Gastroesophageal sphincter (tissue), 4 donors: ENCODE measurements at places on chromosomes 1 and 21.
A peak's percentile ranks its signal among the peaks of the same experiment; 100 is the strongest.

DNA sequence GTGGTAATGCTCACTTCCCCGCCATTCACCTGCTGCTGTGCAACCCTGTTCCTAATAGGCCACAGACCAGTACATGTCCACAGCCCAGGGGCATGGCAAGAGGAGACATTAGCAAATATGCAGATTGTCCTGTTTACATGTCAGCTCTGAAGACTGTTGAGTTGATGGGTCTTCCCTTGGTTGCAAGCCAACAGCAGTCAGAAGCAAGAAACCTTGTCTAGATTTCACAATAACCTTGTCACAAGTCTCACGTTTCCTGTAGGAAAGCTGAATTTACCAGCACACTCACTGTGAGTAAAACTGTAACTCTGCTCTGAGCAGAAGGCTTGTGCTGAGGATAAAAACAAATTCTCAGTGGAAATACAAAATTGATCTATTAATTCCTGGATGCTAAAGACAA, 195.1 kb downstream of the HLX start:
- ATAC-seq, result no peak

- ATAC-seq, result no peak
These were observed 33.0 kb downstream of the EPHX1 start for GRCh38 chr1:225842788-225843425.

DNA sequence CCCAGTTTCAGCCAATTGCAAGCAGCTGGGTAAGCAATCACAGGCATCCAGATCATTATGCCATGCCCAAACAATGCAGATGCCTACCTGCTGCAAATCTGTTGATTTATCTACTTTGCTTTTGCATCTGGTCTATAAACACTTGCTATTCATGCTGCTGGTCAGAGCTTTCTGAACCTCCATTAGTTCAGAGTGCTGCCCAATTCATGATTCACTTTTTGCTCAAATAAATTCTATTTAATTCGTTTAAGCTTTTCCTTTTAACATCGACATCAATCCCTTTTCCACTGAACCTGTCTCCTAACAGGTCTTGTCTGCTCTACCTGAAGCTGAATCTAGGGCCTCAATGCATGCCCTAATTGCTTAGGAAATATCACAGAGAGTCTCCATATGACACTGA, 99.4 kb upstream of the C1orf87 start:
- ATAC-seq, result no peak

- peak; percentile 42 for ATAC-seq
These were observed 3.2 kb downstream of the MYBPH start for GRCh38 chr1:203172184-203173010.

DNA sequence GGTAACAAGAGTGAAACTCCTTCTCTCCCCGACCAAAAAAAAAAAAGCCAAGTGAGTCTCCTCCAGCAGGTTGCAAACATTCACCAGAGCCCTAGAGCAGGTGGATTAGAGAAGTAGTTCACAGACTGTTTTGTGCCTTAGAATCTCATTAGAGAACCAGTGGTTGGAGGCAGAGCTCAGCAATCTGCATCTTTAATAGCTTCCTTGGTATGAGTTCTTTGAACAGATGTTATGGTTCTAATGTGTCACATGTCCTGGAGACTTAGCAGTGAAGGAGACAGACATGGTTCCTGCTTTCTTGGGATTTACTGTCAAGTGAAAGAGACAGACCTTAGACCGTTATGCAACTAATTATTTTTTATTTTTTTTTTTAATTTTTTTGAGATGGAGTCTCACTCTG, 26.8 kb downstream of the SESN2 start:
- ATAC-seq, result no peak

DNA sequence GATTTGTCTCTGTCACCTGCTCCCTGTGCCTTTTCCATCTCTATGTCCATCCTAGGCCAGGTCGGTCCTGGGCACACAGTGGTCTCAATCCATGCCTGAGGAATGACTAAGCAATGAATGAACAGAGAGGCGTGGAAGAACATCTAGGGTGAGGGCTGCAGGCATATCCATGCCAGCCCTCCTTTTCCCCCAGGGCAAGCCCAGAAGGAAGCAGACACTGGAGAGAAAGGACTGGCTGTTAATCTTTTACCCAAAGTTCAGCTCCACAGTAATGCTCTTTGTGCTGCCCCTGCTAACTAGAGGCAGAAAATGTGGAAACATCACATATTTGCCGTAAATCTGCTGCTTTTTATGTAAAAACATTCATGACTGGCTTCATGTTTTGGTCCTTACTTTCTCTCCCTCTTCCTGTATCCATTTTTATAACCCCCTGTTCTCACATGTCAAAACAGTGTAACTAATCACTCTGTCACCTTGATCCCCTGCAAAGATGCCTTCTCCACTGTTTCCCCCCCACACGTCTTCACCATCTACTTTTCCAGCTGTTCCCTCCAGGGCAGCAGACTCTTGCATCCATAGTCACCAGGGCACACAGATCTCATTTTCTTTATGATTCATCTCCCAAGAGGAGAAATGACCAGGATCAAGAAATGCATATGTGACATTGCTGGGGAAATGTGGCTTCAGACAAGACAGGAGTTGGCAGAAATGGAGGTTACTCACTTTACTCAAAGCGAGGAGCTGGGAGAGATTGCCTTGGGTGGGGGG, 166.4 kb upstream of the PROX1 start:
- no peak for ATAC-seq

DNA sequence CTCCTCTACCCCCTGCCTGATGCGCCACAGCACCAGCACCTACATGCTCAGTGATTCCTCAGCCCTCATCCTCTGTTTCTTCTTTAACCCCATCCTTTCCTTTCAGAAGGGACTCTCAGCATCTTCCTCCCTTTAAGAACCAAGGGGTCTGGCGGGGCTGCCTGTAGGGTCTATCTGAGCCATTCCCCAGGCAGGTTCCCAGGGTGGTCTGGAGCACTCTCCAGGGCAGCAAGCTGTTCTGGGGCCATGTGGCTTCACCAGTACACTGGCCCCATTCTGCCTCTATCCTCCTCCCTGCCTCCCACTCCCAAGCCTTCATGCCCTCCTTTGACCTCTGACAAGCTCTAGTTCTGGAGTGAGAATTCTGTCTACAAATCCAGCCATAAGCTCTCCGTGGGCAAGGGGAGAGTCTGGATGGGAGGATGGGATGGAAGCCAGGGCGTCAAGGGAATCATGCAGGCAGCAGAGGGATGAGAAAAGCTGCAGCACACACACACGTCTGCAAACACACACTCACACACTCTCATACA, 10.4 kb downstream of the BATF3 start:
- ATAC-seq, result no peak

GRCh38 chr1:94273111-94273510, 35.7 kb upstream of the ARHGAP29 start:
- no peak for ATAC-seq

GRCh38 chr1:200302192-200302920, 107.5 kb downstream of the ZNF281 start:
- peak; percentile 19 for ATAC-seq

- ATAC-seq, result peak; percentile 99
These were observed 275.9 kb upstream of the C1orf105 start for GRCh38 chr1:172144445-172145061.

GRCh38 chr21:32753818-32754585, 17.6 kb downstream of the PAXBP1 start:
- ATAC-seq, result no peak

- no peak for ATAC-seq
These were observed 18.3 kb upstream of the IL6R start for GRCh38 chr1:154386643-154387352.

DNA sequence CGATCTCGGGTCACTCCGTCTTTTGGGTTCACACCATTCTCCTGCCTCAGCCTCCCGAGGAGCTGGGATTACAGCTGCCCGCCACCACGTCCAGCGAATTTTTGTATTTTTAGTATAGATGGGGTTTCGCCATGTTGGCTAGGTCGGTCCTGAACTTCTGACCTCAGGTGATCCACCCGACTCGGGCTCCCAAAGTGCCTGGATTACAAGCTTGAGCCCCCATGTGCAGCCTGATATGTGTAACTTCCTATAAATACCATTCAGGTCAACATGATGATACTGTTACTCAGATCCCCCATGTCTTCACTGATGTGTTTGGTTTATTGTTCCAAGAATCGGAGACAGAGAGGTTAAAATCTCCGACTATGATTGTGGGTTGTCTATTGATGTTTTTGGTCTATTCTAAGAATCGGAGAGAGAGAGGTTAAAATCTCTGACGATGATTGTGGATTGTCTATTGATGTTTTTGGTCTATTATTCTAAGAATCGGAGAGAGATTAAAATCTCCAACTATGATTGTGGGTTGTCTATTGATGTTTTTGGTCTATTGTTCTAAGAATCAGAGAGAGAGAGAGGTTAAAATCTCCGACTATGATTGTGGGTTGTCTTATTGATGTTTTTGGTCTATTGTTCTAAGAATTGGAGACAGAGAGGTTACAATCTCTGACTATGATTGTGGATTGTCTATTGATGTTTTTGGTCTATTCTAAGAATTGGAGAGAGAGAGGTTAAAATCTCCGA, 17.0 kb downstream of the C1orf159 start:
- no peak for ATAC-seq

GRCh38 chr21:44431300-44431699, 24.0 kb upstream of the LRRC3 start:
- ATAC-seq, result no peak

DNA sequence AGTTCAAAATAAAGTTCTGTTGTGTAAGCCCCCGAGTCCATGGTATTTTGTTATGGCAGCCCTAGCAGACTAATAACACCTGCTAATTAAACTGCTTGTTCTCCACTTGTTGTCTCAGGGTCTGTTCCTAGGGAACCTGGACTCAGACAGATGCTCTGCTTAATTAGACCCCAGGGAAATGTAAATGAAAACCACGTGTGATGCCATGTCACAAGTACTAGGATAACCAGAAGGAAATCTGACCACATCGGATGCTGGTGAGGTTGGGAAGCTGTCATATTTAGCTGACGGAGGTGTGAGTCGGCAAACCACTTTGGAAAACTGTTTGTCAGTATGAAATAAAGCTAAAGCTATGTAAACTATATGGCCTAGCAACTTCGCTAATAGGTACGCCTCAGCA, 19.6 kb downstream of the EDN2 start:
- no peak for ATAC-seq

GRCh38 chr1:7669559-7670311, 101.4 kb upstream of the VAMP3 start:
- peak; percentile 48 for ATAC-seq

DNA sequence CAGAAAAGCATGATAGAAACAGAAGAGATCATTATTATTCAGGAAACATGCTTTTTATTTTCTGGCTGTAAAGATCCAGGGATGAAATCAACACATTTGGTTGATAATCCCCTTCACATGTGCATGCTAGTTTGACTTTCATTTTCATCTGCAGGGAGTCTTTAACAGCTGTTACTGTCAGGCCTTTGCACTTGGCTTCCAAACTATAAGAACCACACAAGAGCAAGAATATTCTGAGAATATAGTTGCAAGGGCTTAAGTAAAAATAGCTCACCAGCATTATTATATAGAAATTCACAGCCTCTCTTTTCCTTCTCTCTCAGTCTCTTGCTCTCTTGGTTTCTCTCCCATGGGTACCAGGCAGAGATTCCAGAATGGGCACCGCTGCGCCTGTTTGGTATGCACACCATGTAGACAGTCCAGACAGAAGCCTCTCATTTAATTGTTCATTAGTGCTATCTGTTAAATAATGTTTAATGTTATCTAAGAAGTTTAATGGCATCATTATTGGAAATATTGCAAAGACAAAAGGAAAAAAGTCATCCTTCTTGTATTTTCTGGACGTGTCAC, 622.3 kb upstream of the PLXNA2 start:
- no peak for ATAC-seq

DNA sequence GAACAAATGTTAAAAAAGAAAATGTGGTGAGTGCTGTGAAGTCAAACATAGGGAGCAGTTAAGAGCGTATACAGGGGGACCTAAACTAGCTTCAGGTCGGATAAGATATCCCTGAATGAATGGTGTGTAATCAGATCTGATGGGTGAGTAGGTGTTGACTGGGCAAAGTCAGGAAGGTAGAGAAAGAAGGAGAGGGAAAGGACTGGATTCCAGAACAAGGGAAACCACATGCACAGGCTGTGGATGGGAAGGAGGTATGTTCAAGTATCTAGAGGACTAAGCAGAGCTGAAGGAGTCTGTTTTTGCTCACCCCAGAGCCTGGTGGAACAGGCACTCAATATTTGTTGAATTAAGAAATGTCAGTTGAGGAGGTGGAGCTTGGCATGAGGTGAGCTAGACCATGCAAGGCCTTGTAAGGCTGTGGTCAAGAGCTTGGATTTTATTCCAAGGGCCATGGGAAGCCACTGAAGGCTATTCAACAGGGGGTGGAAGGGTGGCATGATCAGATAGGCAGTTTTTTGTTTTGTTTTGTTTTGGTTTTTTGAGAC, 27.4 kb downstream of the MAP7D1 start:
- ATAC-seq, result peak; percentile 60

DNA sequence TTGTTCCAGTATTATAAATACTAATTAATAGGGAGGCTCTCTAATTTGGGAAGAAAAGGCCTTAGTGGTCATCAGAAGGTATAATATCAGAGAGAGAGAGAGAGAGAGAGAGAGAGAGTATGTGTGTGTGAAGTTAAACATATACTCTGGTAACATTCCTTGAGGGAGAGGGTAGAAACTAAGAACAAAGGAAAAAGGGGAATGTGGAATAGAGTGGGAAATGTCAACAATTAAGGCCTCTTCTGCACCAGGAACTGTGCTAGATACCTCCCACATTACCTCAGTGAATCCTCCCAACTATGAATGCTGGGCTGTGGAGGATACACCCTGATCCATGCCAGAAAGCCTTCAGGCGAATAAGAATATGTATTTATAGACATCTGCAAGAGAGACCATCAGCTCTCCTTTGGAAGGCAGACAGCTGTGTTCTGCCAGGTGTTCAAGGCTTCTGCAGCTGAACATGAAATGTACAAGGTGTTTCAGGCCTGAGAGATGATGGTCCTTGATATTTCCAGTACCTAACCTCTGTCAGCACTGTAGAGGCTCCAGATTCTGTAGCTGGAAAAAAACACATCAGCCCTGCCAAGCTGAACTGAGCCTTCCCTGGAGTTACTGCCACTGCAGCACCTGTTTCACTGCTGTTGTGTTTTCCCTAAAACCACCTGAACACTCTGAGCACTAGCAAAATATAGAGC, 29.1 kb downstream of the TBX15 start:
- ATAC-seq, result no peak

DNA sequence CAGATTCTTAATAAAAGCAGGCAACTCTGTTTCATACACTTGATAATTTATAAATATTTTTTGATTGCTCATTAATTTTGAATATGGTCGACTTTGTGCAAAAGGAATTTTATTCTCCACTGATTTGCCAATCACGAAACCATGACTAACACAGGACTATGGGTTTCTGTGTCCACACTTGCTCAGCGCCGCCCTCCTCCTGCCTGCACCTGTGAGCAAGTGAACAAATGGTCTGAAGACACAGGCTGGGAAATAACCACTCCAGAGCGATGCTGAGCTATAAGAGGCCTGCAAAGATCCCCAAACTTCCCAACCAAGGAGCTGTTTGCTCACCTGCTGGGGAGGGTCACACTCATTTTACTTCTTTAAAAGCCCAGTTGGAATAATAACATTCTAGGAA, 19.6 kb downstream of the ABCB10 start:
- no peak for ATAC-seq

GRCh38 chr1:161158316-161159010, 837 bp upstream of the USP21 start:
- ATAC-seq, result no peak

GRCh38 chr1:153474347-153474746, 13.9 kb upstream of the S100A7 start:
- ATAC-seq, result no peak

- no peak for ATAC-seq
These were observed 314.7 kb downstream of the AMY1C start for GRCh38 chr1:104064399-104064798.

GRCh38 chr1:1918901-1919303, at the start of gene TMEM52:
TSS of gene TMEM52 (minus strand) at chr1:1919279. CDS start at chr1:1919265, 14 bp downstream.
- ATAC-seq, result no peak
